Left ventricle myocardium inferior (tissue), 1 donor: ENCODE measurements at places on chromosomes 4 and X. TPM values are rescaled to one million over a fixed set of nuclear protein-coding genes. Genes with fewer than 3 reads are reported as not detected.

- no peaks in the 10 kb centered on the region for H3K36me3 ChIP-seq
- no peak overlapping the region for H3K27ac ChIP-seq
- H3K4me3 ChIP-seq, result peak overlapping the region; percentile 43
- no peaks in the 10 kb centered on the region for H3K4me1 ChIP-seq
Measured at GRCh38 chr4:186570193-186570996, 15.0 kb upstream of the MTNR1A start.

DNA sequence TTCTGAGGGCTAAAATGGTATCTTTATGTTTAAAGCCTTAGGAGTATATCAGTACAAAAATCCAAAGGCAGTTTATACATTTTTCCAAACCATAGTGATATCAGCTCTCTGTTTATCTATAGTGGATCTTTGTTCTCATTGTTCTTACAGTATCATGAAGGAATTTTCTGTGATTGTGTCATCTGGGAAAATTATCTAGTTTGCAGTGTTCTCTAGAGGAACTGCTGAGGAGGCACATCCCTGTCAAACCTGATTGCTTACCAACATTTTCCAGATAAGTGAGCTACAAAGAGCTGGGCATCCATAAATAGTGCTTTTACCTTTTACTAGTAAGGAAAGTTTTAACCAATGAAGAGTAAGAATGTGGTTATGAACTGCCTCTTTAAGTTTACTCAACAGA is 44.9 kb upstream of the SLC25A31 start:
- H3K4me3 ChIP-seq, result no peak overlapping the region
- no peak overlapping the region for H3K27ac ChIP-seq
- no peak for DNase-seq
- H3K27me3 ChIP-seq, result no peaks in the 10 kb centered on the region
- H3K36me3 ChIP-seq, result peaks cover 24% of the 10 kb centered on the region

DNA sequence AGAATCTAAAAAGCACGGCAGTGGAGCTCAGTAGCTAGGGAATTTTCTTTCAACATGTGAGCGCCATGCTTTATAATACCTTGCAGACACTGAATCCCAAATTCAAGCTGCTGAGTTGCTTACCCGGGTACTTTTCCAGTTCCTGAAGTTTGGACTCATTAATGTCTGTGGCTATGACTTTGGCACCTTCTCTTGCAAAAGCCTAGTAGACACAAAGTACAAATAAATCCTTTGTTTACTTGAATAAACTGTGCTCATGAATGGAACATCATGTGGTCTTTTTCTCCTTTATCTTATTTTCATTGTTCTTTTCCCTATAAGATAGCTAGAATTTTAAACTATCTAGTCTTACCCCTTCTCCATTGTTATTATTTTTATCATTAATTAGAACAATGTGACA is 4.6 kb downstream of the BDH2 start:
- H3K27ac ChIP-seq, result no peak overlapping the region
- peaks cover 26% of the 10 kb centered on the region for H3K36me3 ChIP-seq
- no peaks in the 10 kb centered on the region for H3K27me3 ChIP-seq

DNA sequence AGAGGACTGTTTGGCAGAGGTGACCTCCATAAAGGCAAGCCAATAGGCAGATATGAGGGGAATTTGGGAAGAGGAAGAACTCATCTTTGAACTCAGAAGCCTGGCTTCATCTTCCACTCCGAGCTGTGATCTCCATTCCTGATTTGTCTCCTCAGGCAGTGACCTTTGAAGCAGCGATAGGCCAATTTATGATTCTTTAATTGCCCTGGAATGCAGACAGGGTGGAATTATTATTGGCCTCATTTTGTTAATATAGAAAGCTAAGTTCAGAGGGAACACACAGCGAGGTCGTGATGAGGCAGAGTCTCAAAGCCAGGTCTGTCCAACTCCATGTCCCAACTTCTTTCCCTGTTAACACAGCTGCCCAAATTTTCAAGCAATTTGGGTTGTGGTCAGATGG is 16.9 kb downstream of the RTL5 start:
- no peak overlapping the region for H3K4me3 ChIP-seq
- no peaks in the 10 kb centered on the region for H3K27me3 ChIP-seq
- peaks cover 11% of the 10 kb centered on the region for H3K4me1 ChIP-seq
- no peak for DNase-seq
- no peaks in the 10 kb centered on the region for H3K36me3 ChIP-seq

DNA sequence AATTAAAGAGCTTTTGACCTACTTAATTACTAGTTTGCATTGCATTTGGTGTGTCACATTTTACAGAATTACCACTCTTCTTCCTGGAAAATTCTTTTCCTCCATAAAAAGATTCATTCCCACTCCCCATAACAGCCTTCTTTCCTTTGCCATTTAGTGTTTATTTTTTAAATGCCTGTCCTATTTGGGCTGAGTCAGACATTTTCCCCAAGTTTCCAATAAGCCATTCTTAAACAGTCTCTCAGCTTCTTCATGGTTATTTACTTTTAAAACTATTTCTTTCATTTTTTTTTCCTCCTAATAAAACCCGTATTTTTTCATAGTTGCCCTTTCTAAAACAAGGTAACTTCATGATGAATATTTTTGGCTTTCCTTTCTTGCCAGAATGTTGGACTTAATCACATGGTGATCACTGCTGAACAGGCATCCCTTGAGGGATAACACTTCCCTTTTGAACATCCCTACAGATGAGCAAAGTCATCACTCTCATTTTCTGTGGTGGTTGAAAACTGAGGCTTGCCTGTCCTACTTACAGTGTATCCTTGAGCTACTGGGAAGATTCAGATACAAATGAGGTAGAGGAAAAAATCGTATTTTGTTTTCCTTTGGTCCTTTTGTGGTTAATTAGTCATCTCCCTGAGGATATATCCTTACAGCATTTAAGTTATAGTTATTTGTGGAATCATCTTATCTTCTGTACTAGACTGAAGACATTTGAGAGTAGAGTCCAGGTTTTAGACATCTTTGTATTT is 520.5 kb upstream of the NR3C2 start:
- H3K36me3 ChIP-seq, result no peaks in the 10 kb centered on the region
- H3K4me3 ChIP-seq, result no peak overlapping the region
- H3K27ac ChIP-seq, result no peak overlapping the region
- H3K4me1 ChIP-seq, result no peaks in the 10 kb centered on the region
- DNase-seq, result no peak

GRCh38 chr4:15652191-15652590 is 3.0 kb downstream of the FBXL5 start:
- H3K27me3 ChIP-seq, result no peaks in the 10 kb centered on the region
- no peaks in the 10 kb centered on the region for H3K36me3 ChIP-seq
- peaks cover 84% of the 10 kb centered on the region for H3K4me1 ChIP-seq
- H3K27ac ChIP-seq, result peak overlapping the region; percentile 99
- no peak for DNase-seq

DNA sequence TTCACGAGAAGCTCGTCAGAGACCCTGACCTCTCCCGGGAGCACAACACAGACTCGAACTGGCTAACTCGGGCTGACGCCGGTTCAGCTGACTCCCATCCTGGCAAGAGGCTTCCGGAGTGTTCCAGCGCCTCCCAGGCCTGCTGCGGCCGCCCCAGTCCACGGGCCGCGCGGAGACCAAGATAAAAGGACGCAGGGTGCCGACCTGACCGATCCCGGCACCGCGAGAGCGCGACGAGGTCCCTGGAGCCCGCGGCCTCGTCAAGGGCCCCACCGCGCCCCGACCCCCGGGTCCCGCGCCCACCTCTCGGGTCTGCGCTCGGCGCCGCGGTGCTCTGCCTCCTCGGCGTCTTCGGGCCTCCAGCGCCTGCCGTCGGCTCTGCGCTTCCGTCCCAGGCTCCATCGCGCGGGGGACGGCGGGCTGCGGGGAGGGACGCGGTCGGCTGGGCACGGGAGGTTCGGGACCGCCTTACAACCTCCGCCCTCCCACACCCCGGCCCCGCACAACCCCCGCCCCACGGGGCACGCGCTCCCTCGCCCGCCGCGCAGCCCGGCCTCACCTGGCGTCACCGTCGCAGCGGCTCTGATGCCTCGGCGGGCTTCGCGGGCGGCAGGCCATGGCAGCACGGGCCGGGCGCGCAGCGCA is 426 bp downstream of the SLBP start:
- H3K4me1 ChIP-seq, result peaks cover 69% of the 10 kb centered on the region
- peaks cover 3% of the 10 kb centered on the region for H3K36me3 ChIP-seq
- peak overlapping the region; percentile 97 for H3K4me3 ChIP-seq
- H3K27ac ChIP-seq, result peak overlapping the region; percentile 99
- DNase-seq, result peak; percentile 50

DNA sequence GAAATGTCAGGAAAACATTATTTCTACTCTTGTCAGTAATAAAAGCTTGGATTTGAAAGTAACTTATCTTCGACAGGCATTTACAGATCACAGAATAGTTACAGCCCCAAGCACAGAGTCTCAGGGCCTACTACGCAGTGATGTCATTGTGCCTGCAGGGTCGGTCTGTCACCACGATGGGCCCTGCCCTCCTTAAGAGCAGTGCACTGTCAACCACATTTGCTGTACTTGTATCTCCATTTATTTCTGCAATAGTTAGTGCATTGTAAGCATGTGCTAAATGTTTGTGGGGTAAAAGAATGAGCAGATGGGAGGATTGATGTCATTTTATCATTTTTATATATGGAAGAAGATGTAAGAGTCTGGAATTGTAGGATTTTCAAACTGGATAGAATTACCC is 13.6 kb upstream of the CCKAR start:
- H3K4me1 ChIP-seq, result no peaks in the 10 kb centered on the region
- no peak for DNase-seq
- H3K27ac ChIP-seq, result no peak overlapping the region
- H3K36me3 ChIP-seq, result no peaks in the 10 kb centered on the region

- no peak for DNase-seq
- H3K27me3 ChIP-seq, result no peaks in the 10 kb centered on the region
- peak overlapping the region; percentile 70 for H3K27ac ChIP-seq
- H3K36me3 ChIP-seq, result no peaks in the 10 kb centered on the region
Measured at GRCh38 chrX:79161655-79162054, 17.2 kb downstream of the GPR174 start.

- no peak overlapping the region for H3K4me3 ChIP-seq
- no peak for DNase-seq
- no peaks in the 10 kb centered on the region for H3K27me3 ChIP-seq
- H3K36me3 ChIP-seq, result no peaks in the 10 kb centered on the region
Measured at GRCh38 chr4:81870275-81870674, 398.6 kb upstream of the RASGEF1B start.

GRCh38 chr4:6674500-6675149 is 19.1 kb upstream of the S100P start:
- peak overlapping the region; percentile 74 for H3K4me3 ChIP-seq
- H3K27ac ChIP-seq, result peak overlapping the region; percentile 95
- peaks cover 42% of the 10 kb centered on the region for H3K4me1 ChIP-seq

DNA sequence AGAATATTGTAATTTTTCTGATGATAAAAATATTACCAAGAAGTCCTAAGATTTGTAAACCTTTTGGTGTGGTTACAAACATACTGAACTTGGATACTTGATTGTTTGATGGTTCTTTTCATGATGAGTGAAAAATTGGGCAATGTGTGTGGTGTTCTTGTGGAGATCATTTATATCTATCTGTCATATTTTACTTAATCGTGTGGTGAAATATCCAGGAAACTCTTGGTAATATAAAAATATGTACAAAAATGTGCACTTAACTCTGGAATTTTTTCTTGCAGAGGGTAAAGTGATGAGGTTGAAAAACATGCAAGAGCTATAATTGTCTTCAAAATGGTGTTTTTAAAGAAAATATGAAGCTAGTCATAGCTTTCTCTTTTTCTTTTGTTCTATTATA is 2.8 kb downstream of the DCUN1D4 start:
- no peak overlapping the region for H3K4me3 ChIP-seq
- peaks cover 60% of the 10 kb centered on the region for H3K4me1 ChIP-seq
- DNase-seq, result no peak
- no peaks in the 10 kb centered on the region for H3K36me3 ChIP-seq

- no peak overlapping the region for H3K27ac ChIP-seq
- H3K27me3 ChIP-seq, result no peaks in the 10 kb centered on the region
- H3K36me3 ChIP-seq, result no peaks in the 10 kb centered on the region
- H3K4me1 ChIP-seq, result peaks cover 3% of the 10 kb centered on the region
- no peak for DNase-seq
Measured at GRCh38 chrX:151977009-151977408, 2.5 kb upstream of the GABRE start.

DNA sequence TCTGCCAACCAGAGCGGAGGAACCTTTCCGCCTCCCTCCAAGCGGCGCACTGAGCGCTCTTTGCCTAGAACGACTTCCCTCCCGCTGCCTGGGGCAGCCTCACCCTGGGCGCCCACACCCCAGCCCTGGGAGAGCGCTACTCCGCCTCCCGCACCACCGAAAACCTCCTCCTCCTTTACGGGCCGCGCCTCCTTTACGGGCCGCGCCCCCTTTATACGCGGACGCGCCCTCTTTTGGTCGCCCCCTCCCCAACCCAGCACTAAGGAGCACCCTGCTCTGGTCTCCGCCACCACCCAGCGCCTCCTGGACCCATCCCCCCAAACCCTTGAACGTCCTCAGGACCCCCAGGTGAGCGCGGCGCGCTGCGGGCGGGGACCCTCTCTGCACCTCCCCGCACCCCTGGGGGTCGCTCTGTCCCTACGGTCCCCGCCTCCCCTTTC is 586 bp upstream of the NSG1 start:
- peak overlapping the region; percentile 71 for H3K4me3 ChIP-seq
- no peak overlapping the region for H3K27ac ChIP-seq
- peaks cover 42% of the 10 kb centered on the region for H3K4me1 ChIP-seq
- no peak for DNase-seq
- no peaks in the 10 kb centered on the region for H3K36me3 ChIP-seq

The BDH2 gene
- 27.2 TPM for total RNA-seq

The RRH gene
- total RNA-seq, result 0.19 TPM

The KIAA1210 gene
- total RNA-seq, result not detected

The CMC4 gene
- 28.1 TPM for total RNA-seq

The JCHAIN gene
- 6.9 TPM for total RNA-seq

The PHOX2B gene
- not detected for total RNA-seq

The RTL9 gene
- 0.66 TPM for total RNA-seq

The CTAG2 gene
- total RNA-seq, result not detected

The F8A3 gene
- total RNA-seq, result 0.19 TPM

The S100G gene
- not detected for total RNA-seq
